IPS DF 6.9 (cell line): ENCODE measurements at places on chromosomes 3 and 15.

- no peak for DNase-seq
Observed at GRCh38 chr15:48940508-48940907, 23.2 kb downstream of the SHC4 start.

GRCh38 chr15:71109130-71109529 is 6.1 kb upstream of the THSD4 start:
- no peak for DNase-seq

GRCh38 chr3:86723433-86723832 is 267.5 kb downstream of the VGLL3 start:
- no peak for DNase-seq

- no peak for DNase-seq
Observed at GRCh38 chr3:95189348-95189747, 1126.5 kb downstream of the NSUN3 start.

- DNase-seq, result no peak
Observed at GRCh38 chr3:186524616-186525015, 19.6 kb downstream of the CRYGS start.

DNA sequence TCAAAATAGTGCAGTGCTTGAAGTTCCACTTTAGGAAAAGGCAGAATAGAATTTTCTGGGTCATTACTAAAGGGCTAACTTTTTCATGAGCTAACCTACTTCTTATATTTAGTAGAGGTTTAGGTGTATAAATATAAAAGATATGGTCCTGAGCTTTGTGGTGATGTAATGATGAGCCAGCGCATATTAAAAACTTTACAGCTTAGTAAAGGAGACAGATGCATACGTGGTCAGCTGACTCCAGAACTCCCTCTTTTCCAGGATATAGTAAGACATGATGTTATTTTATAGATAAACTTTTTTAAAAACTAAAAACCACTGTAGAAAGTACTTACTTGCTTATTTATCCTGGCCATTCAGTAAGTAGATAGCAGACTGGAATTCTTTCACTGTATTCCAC is 895.0 kb downstream of the CADM2 start:
- no peak for DNase-seq
